ENCODE measurements at places on chromosomes 12 and 14.
A peak's percentile ranks its signal among the peaks of the same experiment; 100 is the strongest.

- no peak for DNase-seq
Observed at GRCh38 chr12:12098691-12099015, 27.9 kb downstream of the BCL2L14 start.

GRCh38 chr14:51441001-51441400, 201.0 kb downstream of the TMX1 start:
- peak; percentile 15 for DNase-seq

- no peak for DNase-seq
Observed at GRCh38 chr12:38689195-38689594, 216.2 kb downstream of the CPNE8 start.

DNA sequence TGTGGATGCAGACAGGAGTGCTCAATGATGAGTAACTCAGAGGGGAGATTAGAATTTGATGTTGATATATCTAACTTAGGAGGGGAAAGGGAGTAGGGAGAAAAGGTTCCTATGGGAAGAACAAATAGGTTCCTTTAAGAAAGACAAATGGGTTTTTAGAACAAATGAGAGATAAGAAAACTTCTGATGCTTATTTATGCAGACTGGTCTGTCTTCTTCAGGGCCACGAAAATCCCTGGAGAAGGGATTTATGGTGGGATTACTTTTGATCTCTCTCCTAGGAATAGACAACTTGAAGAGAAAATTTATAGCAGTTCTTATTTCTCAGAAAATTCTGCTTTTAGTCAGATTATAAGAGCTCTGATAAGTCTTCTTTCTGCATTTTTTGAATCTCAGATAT, 99.0 kb upstream of the DDHD1 start:
- DNase-seq = no peak

- peak; percentile 6 for DNase-seq
Observed at GRCh38 chr12:125734137-125734536, 668.9 kb downstream of the AACS start.

DNA sequence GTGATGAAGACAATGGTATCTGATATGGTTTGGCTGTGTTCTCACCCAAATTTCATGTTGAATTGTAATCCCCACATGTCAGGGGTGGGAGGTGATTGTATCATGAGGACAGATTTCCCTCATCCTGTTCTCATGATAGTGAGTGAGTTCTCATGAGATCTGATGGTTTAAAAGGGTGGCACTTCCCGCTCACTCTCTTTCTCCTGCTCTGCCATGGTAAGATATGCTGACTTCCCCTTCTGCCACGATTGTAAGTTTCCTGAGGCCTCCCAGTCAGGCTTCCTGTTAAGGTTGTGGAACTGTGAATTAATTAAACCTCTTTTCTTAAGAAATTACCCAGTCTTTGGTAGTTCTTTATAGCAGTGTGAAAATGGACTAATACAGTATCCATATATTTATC, 25.6 kb upstream of the PTHLH start:
- DNase-seq = no peak

- no peak for DNase-seq
Observed at GRCh38 chr14:89826596-89826995, 127.9 kb downstream of the EFCAB11 start.

- DNase-seq = no peak
Observed at GRCh38 chr12:51362307-51362706, 15.8 kb upstream of the CELA1 start.

Data from foreskin keratinocyte (primary cell).